HEK293T (cell line): ENCODE measurements at places on chromosomes 4 and X.

GRCh38 chrX:110167952-110168451 is 149.9 kb downstream of the AMMECR1 start:
- peak; percentile 80 for DNase-seq

- no peak for DNase-seq
Measured at GRCh38 chr4:111174331-111174730, 551.5 kb upstream of the PITX2 start.

GRCh38 chr4:6008092-6008551 is 10.1 kb downstream of the C4orf50 start:
- peak; percentile 75 for DNase-seq

GRCh38 chrX:46444011-46444410 is 101.2 kb downstream of the ZNF674 start:
- no peak for DNase-seq

DNA sequence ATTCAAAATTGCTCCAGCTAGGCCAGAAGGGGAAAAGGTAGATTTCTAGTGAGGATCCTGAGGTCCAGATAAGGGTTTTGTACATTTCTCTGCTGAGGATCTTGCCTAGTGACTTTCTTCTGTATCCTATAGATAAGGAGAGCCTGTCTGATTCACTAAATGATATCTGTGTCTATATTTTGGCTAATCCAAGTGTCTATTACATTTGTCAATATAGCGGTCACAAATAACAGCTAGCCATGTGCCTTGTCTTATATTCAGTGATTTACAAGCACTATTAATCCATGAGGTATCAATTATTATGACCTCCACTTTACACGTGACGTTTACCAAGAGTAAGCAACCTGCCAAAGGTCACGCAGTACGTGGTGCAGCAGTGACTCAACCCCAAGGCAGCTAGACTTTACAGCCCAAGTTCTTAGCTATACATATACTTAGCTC is 41.6 kb downstream of the TMEM165 start:
- DNase-seq = no peak

DNA sequence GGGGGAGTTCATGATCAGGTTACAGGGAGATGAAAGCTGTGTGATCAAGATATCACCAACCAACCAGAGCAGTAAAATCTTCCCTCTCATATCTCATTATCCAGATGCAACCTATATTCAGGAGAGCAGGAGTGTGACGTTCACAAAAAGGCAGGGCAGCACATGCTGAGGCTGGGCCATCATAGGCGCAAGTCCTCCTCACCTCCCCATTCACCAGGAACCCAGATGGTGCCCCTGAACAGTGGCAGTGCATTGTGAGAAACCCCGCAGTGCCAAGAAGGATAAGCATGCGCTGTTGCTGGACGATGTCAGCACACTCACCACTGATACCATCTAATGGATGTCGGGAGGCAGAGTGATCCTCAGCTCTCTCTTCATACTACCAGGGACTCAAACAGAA is 170.9 kb downstream of the COL25A1 start:
- DNase-seq = no peak

GRCh38 chrX:109952985-109953905 is 49.7 kb upstream of the TMEM164 start:
- no peak for DNase-seq

DNA sequence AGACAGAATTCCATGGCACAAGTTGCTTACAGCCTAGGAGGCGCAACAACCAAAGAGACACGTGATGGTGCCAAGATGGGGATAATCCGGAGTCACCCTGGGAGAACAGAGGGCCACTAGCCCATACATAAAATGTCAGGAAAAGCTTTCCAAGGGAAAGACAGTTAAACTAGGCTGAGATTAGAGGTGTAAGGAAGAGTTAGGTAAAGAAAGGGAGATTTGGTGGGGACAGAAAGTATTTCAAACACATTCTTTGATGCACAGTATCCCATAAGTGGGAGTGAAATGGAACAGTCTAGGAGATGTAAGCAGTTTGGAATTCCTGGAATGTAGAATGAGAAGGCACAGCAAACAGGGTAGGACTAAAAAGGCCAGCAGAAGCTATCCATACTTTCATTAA is 860.9 kb upstream of the LCORL start:
- no peak for DNase-seq

DNA sequence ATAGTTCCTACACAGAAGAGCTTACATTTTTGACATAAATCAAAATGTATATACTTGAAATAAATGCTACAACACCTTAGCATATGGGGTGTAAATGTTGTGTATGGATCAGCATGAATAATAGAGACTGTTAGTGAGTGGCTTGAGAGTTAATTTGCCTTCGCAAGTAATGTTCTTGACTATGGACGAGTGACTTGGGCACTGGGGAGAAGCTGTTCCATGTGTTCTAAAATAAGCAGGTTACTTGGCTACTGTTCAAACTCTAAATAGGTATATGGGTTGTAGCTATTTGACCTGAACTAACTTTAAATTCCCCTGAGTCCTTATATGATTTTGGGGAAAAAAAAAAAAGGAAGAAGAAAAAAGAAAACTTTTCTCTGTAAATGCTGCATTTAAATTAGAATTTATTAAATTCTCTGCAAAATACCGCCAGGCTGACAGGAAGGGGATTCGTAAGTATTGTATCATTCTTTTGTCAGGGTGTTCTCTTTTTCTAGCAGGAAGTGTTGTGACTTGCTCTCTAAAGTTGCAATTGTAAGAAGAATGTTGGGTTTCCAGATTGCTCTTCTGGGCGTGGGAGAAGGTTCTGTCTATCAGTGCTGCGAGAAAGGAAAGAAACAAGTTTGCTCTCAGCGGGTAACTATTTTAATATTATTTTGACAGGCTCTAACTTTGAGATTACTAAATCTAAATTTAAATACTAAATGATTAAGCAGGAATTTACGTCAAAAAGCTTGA is 32.2 kb downstream of the PLS3 start:
- no peak for DNase-seq

DNA sequence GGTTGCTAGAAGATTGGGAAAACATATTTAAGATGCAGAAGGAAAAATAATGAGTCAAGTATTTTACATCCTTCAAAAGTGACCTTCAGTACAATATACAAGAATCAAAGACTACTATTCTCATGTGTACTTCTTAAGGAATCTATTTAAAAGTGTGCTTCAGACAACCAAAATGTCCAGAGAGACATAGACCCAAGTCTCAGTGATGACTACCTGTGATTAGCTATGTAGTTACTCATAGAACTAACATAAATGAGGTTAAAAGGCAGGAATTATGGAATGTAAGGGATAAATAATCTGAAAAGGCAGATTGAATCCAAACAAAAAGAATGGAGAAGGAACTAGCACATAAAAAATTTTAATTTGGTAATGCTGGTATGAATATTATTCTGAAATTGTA is 634.7 kb upstream of the FAM241A start:
- no peak for DNase-seq

DNA sequence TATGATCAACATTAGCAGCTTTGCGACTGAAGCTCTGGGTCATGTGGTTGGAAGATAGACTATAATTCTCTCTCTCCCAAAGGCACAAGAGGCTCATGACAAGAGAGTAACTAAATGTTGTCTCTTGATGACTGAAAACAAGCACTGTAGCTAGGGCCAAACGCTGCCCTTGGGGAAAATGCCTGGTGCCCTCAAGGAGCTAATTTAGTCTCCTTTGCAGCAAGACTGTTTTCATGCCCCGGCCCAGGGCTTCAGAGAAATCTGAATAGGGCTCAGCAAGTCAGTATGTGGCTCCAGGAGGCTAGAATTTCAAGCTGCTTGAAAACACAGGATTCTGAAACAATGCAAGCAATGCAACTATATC is 411.9 kb downstream of the GPAT3 start:
- DNase-seq = no peak

GRCh38 chrX:39150220-39150619 is 349.0 kb downstream of the MID1IP1 start:
- DNase-seq = no peak

DNA sequence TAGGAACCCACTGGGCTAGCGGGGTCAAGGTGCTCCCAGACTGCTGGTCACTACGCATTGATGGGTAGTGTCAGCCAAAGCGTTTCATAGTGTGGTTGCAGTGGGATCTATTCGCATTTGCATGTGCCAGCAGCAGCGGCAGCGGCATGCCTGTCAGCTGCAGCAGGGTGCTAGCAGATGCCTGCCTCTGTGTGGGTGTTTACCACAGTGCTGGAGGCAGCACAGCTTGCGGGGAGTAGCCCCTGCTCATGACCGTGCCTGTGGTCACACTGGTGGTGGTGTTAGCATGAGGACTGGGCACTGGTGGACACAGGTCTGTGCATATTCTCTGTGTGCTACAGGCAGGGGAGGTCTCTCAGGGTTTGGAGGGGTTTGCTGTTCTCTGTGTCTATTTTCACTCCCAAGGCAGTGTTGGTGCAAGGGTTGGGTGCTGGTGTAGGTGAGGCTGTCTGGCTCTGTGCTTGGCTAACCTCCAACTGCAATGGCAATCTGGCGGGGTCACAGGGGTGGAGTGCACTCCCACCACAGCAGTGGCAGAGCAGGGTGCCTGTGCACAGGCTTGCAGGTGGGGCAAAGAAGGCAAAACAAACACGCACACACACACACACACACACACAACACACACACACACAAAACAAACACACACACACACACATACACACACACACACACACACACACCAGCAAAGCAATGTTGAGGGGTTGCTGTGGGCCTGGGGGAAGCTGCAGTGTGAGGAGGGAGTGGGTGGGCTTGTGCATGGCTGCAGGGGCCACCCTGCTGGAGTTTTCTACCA is 184.4 kb downstream of the GLUD2 start:
- no peak for DNase-seq

GRCh38 chrX:143429811-143430210 is 87.5 kb downstream of the SPANXN3 start:
- DNase-seq = no peak

- DNase-seq = no peak
Measured at GRCh38 chrX:6225288-6225910, 3.3 kb downstream of the NLGN4X start.

- DNase-seq = no peak
Measured at GRCh38 chr4:155590796-155591585, 75.7 kb upstream of the GUCY1A1 start.

- DNase-seq = no peak
Measured at GRCh38 chr4:31043382-31044062, 323.4 kb downstream of the PCDH7 start.
